ENCODE measurements at places on chromosomes 7 and 10.

DNA sequence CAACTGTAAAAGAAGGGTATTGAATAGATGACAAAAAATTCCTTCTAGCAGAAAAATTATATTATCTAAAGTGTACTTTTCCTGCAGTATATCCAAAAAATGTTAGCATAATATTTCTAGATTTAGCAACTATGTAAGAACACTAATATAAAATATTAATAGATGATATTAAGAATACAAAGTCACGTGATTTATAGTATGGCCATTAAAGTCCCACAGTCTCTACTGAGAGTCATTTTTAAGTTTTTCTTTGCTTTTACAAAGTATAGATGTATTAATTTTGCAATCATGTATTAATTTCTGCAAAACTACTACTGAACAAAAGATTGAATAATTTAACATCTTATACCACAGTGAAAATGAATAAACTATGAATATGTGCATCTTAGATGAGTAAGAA lies 94.9 kb downstream of the ZWINT start:
- no peak for DNase-seq

- DNase-seq: no peak
These were observed 47.8 kb downstream of the CXCL12 start for GRCh38 chr10:44337081-44337480.

- no peak for DNase-seq
These were observed 399.7 kb upstream of the ETV1 start for GRCh38 chr7:14389181-14389591.

DNA sequence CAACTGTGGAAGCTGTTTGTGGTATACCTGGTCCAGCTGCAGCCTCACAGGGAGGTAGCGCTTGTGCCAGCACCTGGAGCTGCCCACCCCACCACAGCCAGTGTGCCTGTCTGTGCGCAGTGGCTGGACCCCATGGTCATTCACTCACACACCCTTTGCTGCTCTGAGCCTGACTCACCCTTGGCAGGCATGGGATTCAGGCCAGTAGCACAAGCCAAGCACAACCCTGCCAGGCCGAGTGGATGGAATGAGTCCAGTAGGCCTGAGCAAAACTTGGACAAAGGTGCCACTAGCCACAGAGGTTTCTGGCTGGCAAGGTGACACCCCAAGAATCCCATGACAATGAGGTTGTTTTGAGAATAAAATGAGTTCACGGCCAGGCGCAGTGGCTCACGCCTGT lies 19.0 kb downstream of the RBM48 start:
- DNase-seq: no peak

- DNase-seq: no peak
These were observed 53.0 kb downstream of the PARP12 start for GRCh38 chr7:140009735-140010134.

DNA sequence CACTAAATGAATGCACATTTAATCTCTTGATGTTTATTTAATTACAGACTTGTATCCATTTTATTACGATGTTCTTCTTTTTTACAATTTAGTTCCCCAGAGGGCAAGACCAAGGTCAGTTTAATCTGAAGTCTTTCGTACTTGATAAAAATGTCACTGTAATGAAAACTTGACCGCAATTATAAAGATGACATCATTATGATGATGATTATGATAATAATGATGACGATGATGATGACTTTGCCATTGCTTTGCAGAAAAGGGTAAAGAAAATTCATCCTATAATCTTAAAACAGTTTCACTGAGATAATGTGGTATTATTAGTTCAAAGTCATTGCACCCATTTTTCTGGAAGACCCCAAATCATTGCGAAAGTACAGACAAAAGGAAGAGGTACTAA lies 290.1 kb downstream of the NEBL start:
- DNase-seq: no peak

DNA sequence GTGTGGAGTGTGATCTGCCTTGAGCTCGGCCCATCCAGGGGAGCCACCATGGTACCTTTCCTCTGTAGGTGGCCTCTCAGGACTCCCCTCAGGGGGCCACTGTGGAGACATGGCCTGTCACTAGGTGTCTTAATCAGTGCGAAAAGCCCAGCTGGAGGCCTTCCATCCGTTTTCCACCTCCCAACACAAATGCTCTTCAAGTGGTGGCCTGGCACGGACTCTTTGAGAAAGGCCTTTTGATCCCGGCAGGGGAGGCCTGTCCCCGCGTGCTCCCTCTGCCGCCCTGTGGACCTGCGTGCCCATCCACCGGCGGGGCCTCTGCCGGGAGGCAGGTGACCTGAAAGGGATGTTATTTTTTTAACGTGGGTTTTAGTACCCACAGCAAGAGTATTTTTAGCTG lies 149.5 kb downstream of the RGS10 start:
- no peak for DNase-seq

- no peak for DNase-seq
These were observed 151.6 kb downstream of the EMX2 start for GRCh38 chr10:117694190-117694589.

- DNase-seq: no peak
These were observed 9.7 kb downstream of the HYCC1 start for GRCh38 chr7:23004247-23004520.

DNA sequence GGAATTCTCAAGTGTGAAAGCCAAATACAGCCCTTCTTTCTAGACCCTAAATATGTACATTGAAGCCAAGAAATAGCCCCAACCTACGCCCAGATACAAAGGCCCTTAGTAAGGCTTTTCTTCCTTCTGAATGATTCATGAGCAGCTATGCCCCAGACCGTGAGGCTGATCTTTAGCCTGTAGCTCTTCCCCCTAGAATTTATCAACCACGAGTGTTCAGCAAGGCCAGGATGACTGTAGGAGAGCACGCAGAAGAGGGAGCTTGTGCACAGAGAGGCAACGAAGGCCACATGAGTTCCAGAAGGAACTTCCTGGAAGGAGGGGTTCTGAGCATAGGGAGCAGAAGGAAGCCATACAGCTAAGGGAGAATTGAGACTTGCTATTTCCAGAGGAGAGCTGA lies 53.0 kb upstream of the HABP2 start:
- no peak for DNase-seq

GRCh38 chr10:30502266-30503060 lies 68.5 kb downstream of the MAP3K8 start:
- DNase-seq: no peak

DNA sequence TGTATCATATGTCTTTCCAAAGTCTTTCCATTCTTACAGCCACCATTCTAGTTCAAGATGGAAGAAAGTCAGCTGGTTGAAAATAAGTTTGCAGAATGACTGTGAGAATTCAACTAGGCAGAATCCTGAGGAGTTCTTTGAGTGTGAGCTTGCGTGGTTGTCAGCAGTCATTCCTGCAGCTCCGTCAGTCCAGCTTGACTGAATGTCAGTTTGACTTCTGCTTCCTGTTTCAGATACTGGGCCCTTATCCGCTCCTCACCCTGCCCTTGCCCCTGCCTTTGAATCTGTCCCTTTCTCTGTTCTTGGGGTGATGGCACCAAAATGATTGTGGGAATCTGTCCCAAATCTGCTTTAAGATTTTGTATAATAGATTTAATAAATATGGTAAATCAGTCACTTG lies 27.8 kb downstream of the SLC26A5 start:
- DNase-seq: no peak

Measured in stimulated activated CD8-positive, alpha-beta memory T cell treated with anti-CD3 and anti-CD28 coated beads, Interleukin-4, amount 100 ng/mL, for 1 hour (primary cell).